IgD-negative memory B cell (primary cell): ENCODE measurements at places on chromosomes 7 and 10. TPM values are rescaled to one million over a fixed set of nuclear protein-coding genes. Genes with fewer than 3 reads are reported as not detected.

Gene TRPV6
- polyA plus RNA-seq: not detected

Gene ZNF775
- polyA plus RNA-seq: 5.1 TPM

Gene ZNF485
- polyA plus RNA-seq: 4.2 TPM

Gene EIF3A
- polyA plus RNA-seq: 60.9 TPM

Gene FAM180A
- not detected for polyA plus RNA-seq

Gene CPA2
- polyA plus RNA-seq: not detected

Gene STEAP4
- 0.09 TPM for polyA plus RNA-seq

Gene ATP6V0E2
- 51.8 TPM for polyA plus RNA-seq

Gene RSU1
- polyA plus RNA-seq: 86.8 TPM

Gene AKR1D1
- not detected for polyA plus RNA-seq

Gene COL26A1
- polyA plus RNA-seq: not detected

Gene SPDYE6
- polyA plus RNA-seq: 0.36 TPM

Gene FOXP2
- not detected for polyA plus RNA-seq

Gene UPK3B
- polyA plus RNA-seq: not detected

Gene ANKRD30A
- polyA plus RNA-seq: not detected

Gene IL2RA
- polyA plus RNA-seq: 27.2 TPM

Gene CRHR2
- polyA plus RNA-seq: not detected

Gene TIMM23
- 57.9 TPM for polyA plus RNA-seq

Gene LRRN3
- 2.7 TPM for polyA plus RNA-seq

Gene CYP2E1
- polyA plus RNA-seq: not detected

Gene CHAT
- polyA plus RNA-seq: not detected

Gene ITGA8
- not detected for polyA plus RNA-seq

Gene STX1A
- polyA plus RNA-seq: 1.6 TPM

Gene VSTM2A
- not detected for polyA plus RNA-seq

Gene HOXA11
- not detected for polyA plus RNA-seq

Gene OR2A5
- not detected for polyA plus RNA-seq

Gene SPDYE2
- 1.2 TPM for polyA plus RNA-seq

Gene ATE1
- polyA plus RNA-seq: 20.2 TPM

Gene CLRN3
- polyA plus RNA-seq: not detected

Gene CUZD1
- 1.0 TPM for polyA plus RNA-seq

Gene MCM10
- not detected for polyA plus RNA-seq

Gene DMBT1
- polyA plus RNA-seq: not detected

Gene TNPO3
- 36.7 TPM for polyA plus RNA-seq

Gene CPEB3
- 2.5 TPM for polyA plus RNA-seq

Gene KCNH2
- polyA plus RNA-seq: 2.5 TPM

Gene PKD1L1
- polyA plus RNA-seq: 0.06 TPM

Gene PHKG1
- polyA plus RNA-seq: not detected
